ENCODE measurements at places on chromosomes 16 and 17. TPM values are rescaled to one million over a fixed set of nuclear protein-coding genes. Genes with fewer than 3 reads are reported as not detected.

The BIRC5 gene
- total RNA-seq: 3.7 TPM

DNA sequence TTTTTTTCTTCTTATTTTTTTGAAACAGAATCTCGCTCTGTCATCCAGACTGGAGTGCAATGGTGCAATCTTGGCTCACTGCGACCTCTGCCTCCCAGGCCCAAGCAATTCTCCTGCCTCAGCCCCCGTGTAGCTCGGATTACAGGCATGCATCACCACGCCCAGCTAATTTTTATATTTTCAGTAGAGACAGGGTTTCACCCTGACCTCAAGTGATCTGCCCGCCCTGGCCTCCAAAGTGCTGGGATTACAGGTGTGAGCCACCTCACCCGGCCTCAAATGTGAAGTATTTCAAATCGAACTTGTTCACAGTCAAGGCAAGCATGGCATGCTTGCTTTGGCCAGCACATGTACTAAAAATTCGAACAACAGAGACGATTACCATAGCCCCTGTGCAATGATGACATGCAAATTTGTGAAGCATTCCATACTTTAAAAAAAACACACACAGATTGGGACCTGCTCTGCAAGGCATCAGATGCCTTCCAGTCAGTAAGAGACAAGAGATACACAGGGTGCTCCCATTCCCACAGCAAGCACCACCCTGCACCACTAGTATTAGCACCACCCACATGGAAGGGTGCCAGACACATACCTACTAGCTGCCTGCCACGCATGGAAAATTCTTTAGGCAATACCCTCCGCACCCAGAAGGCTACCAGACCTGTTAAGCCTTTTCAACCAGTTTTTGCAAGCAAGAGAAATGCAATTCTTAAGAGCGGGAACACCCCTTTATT, 47.2 kb downstream of the ANKRD11 start:
- peak; percentile 65 for DNase-seq

- no peak for DNase-seq
These were observed 9.8 kb upstream of the RABEP1 start for GRCh38 chr17:5272322-5272721.

- DNase-seq: no peak
These were observed 3.2 kb downstream of the PITPNA start for GRCh38 chr17:1559047-1560043.

The VWA3A gene
- total RNA-seq: not detected

The ZNF668 gene
- 7.4 TPM for total RNA-seq

DNA sequence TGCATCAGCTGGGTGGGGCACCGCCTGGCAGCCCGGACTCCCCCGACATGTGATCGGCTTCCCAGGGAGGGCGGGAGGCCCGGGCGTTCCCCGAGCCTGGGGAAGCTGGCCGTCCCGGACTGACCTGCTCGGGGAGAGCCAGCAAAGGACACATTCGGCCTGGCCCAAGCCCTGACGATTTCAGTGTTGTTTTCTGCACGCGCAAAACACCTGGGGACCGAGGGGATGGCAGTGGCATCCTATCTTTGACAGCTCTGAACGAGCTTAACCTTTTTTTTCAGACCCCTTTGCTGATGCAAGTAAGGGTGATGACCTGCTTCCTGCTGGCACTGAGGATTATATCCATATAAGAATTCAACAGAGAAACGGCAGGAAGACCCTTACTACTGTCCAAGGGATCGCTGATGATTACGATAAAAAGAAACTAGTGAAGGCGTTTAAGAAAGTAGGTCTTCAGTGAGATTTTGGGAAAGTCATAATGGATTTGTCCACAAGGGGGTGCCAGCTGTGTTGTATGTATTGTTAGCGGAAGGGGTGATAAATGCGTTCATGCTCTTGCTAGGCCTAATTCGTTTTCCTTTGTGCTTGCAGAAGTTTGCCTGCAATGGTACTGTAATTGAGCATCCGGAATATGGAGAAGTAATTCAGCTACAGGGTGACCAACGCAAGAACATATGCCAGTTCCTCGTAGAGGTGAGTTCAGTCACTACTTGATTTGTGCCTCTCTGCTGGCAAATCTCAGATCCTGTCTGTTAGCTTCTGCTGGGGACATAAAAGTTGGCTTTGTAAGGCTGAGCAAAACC, 1.0 kb downstream of the EIF1 start:
- no peak for DNase-seq

- DNase-seq: no peak
These were observed 98.2 kb downstream of the ADAMTS18 start for GRCh38 chr16:77336637-77337036.

The CPNE2 gene
- 16.0 TPM for total RNA-seq

The GDPD3 gene
- not detected for total RNA-seq

DNA sequence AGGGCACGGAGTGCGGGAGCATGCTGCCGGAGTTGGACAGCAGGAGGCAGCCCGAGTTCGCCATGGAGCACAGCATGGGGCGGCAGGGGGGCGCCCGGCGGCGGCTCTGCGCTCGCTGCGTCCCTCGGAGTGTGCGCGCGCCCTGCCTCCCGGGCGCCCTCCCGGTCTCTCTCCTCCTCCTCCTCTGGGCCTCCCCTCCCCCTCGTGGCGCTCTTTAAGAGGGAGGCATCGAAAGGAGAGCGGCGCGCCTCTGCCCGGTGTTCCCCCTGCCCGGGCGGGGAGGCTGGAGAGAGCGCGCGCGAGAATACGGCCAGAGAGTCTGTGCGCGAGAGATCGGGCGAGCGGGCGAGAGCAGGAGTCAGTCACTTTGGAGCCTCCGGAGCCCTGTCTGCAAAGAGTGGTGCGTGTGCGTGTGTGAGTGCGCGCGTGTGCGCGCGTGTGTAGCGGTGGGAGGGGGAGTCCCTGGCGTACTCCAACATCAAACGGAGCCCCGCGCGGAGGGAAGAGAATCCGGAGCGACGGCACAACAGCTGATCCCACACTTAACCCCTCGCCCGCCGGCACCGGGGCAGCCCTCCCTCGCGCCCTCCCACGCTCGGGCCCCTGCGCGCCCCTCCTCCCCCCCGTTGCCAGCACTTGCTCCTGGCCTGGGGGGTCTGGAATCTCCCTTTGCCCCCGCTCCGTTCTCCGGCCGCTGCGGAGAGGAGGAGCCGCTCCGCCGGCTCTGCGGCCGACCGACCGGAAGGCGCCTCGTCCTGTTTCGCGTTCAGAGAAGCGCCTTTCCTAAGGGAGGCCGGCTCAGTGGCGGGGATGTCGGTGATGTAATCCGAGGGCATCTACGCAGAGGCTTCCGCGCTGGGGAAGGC, 108.9 kb downstream of the ENGASE start:
- no peak for DNase-seq

DNA sequence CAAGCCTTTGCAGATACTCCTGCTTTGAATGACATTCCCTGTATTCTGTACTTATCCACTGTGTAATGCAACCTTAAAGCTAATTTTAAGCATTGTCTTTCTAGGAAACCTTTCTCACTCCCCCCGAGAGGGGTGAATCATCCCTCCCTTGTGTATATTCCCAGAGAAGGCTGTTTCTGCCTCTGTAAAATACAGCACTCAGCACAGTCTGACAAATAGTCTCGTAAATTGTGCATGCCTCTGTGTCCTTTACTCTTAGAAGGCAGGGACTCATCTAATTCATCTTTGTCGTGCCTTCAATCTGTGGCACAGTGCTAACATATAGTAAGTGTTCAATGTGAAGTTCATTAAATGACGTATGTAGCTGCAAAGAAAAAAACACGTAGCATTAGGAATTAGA, 200.7 kb downstream of the CA10 start:
- DNase-seq: no peak

DNA sequence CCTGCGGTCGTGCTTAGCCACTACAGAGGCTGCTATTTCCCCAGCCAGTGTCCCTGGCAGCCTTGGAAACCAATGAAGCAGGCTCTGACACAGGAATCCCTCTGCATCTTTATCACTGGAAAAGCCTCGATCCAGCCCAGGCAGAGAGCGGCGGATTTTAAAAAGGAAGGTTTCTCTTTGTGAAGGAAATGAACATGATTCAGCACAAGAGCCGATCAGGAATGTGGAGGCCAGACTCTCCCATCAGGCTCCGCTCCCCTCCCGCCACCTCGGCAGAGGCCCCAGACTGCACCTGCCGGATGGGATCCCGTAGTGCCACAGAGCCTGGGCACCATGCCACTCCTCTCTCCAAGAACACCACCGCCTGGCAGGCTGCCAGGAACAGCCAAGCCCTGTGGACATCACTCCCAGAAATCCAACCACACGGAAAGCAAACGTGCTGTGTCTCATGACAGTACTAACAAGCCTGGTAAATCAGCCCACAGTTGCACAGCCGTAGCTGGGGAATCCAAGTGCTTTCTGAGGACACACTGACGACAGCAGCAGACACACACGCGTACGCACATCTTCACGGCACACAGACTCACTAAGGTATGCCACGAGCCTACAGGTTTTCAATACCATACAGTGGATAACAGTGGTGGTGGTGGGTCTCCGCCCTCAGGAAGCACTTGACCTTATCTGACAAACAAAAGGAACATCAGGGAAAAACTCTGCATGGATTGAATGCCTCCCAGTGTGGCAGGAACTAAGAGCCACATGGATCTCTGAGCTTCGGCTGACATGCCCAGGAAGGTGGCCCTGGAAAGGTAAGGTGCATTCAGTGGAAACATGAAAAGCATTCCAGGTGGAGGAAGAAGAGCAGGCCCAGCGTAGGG, 5.4 kb downstream of the LRRC75A start:
- peak; percentile 77 for DNase-seq

DNA sequence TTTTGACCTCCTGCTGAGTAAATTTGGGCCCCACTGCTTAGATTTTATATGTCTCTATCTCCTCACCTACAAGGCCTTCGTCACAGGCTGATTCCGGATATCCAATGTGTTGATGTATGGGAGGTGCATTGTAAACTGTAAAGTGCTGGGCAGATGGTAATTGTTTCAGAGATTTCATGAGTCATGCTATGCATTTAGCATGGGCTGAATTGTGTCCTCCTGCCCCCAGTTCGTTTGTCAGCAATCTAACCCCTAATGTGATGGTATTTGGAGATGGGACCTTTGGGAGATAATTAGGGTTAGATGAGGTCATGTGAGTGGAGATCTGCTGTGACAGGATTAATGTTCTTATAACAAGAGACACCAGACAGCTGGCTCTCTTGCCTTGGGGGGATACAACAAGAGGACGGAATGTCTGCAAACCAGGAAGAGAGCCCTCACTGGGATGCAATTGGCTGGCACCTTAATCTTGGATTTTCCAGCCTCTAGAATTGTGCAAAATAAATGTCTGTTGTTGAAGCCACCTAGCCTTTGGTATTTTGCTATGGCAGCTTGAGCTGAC, 101.8 kb upstream of the NLRP1 start:
- DNase-seq: no peak

DNA sequence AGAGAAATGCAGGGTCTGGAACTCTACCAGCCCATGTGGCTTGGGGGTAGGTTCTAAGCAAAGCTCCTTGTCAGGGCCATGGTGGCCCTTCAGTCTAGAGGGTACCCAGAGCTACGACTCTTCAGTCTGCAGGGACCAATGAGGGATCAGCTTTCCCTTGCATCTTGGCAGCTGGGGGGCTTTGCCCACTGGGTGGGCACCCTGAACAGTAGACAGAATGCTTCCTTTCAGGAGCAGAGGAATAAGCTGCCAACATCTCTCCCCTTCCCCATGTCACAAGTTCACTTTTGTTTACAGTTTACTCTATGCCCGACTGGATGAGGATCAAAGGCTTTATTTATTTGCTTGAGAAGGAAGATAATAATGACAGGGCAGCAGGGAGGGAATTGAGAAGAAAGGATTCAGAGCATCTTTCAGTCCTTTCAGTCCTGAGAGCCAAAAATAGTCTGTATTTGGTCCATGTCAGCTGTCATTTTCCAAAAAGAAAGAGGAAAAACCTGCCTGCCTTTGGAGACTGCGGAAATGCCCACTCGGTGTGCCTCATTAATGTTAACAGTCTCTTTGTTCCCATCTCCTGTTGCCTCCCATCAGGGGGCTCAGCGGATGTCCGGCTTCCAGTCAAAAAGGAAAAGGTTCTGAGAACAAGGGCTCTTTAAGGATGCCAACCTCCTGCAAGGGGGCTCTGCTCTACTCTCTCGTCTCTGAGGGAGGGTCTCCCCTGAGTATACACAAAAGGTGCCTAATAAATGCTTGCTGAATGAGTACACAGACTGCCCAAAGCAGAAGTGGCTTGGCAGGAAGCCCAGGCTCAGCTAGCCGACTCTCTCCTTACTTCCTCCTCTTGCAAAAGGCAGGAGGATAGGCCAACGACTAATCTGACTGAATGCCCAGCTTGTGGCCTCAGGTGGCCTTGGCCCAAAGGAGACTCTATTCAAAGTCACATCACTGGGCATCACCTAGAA, 17.1 kb downstream of the TRAF4 start:
- no peak for DNase-seq

The PERCC1 gene
- not detected for total RNA-seq

DNA sequence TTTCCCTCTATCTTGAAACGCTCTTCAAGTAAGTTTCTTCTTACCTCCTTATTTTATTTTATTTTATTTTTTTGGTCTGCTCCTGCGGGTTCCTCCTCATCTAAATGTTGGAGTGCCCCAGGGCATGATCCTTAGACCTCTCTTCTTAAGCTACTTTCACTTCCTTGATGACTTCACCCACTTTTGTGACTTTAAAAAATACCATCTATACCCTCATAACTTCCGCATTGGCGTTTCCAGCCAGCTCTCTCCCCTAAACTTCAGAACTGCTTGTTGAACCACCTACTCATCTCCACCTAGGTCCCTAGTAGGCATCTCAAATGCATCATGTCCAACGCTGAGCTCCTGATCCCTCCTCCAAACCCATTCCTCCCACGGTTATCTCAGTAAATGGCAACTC, 51.4 kb upstream of the NFAT5 start:
- DNase-seq: no peak

GRCh38 chr17:27453471-27453870, 2.8 kb upstream of the KSR1 start:
- DNase-seq: no peak

The NOTUM gene
- not detected for total RNA-seq

GRCh38 chr16:83137894-83138293, 511.1 kb downstream of the CDH13 start:
- no peak for DNase-seq

DNA sequence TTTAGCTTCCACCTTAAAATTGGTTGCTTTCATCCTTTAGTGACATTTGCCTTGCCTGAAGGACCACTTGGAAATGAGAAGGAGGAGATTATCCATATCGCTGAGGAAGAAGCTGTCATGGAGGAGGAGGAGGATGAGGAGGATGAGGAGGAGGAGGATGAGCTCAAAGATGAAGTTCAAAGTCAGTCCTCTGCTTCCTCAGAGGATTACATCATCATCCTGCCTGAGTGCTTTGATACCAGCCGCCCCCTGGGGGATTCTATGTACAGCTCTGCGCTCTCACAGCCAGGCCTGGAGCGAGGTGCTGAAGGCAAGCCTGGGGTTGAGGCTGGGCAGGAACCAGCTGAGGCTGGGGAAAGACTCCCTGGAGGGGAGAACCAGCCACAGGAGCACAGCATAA, 11.5 kb upstream of the TMEM106A start:
- no peak for DNase-seq

DNA sequence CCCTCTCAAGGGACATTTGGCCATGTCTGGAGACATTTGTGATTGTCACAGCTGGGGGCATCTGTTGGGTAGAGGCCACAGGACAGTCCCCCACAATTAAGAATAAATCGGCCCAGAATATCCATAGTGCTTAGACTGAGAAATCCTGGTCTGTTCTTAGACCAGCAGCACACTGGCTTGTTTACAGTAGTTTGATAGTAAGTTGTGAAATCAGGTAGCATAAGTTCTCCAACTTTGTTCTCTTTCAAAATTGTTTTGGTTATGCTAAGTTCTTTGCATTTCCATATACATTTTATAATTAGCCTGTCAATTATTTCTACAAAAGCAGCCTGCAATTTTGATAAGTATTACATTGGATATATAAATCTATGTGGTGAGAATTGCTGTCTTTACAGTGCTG, 6.8 kb downstream of the MGRN1 start:
- no peak for DNase-seq

The CCL8 gene
- not detected for total RNA-seq
